ENCODE measurements at places on chromosomes 5 and 9.

- no peak for DNase-seq
Observed at GRCh38 chr9:130498298-130498917, 53.6 kb downstream of the ASS1 start.

GRCh38 chr9:72362118-72362531, 2.9 kb downstream of the ZFAND5 start:
- DNase-seq, result no peak

DNA sequence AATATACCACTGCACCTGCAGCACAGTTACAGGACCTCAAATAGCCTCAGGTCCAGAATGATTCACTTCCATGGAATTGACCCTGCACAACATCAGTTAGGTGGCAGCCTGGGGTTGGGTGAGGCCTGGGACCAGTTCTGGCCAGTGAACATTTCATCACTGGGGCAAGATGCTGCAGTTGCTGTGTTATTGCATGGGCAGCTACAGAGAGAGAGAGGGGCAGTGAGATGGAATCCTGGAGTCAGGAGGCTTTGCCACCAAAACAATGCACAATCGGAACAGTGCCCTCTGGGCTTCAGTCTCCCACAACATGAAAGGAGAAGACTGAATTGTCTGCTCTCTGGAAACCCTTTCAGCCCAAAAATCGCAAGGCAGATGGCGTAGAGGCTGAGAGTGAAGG, 51.8 kb downstream of the SH3TC2 start:
- DNase-seq, result no peak

DNA sequence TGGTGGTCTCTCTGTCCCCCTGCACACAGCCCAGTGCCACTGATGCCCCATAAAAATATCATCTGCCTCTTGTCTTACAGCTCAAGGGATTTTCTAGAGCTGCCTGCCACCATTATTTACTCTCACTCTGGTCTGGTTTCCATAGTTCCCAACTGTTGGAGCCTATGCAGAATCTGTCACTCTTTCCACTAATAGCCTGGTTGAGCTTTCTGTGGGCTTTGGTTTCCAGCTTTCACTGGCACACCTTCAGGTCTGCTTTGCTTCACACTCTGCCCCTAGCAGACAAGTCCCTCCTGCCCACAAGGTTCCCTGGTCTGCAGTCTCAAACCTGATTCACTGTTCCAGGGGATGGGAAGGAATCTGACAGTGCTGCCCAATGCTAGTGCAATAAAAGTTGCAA, 103.0 kb upstream of the FTMT start:
- no peak for DNase-seq

DNA sequence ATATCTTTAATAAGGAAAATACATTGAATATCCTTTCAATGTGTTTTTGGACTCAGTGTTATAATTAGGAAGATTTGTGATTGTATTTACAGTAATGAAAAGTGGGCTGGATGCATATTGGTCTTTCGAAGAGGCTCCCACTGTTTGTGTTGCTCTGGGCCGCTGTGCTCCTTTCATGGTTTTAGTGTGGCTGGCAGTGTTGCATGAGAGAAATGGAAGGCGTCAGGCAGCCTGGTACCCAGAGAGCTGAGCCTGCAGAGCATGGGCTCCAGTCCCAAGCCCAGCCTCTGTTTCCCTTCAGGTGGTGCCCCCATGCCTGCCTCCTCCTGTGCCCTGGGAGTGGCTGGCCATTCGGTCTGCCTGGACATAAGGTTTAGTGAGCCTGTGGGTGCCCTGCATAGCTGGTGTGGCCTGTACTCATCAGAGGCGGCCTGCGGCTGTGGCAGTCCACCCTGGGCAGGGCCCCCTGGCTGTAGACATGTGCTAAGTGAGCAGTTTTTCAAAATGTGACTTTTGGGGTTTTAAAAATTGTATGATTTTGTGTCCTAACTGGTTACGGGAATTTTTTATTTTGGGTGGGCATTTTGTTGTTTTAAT, 27.4 kb upstream of the FAM120AOS start:
- DNase-seq, result no peak

DNA sequence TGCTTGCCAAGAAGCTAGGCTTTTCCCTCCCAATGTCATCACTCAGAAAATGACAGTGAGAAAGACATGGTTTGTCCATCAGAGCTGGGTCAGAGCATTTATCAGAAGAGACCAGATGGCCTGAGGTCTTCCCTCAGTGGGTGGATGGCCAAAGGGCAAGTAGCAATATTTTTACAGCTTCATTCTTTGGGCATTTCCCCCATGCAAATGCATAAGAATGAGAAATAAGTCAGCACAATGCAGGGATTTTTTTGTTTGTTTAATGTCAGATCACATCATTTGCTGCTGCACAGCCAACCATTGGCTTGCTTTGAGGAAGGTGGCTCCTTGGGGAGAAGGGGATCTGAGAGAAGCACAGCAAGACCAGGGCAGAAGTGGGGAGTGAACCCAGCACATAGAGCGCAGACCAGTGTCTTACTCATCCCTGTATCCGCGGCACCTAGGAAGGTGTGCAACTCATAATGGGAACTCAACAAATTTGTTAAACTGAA, 209.6 kb downstream of the SEMA6A start:
- DNase-seq, result no peak

DNA sequence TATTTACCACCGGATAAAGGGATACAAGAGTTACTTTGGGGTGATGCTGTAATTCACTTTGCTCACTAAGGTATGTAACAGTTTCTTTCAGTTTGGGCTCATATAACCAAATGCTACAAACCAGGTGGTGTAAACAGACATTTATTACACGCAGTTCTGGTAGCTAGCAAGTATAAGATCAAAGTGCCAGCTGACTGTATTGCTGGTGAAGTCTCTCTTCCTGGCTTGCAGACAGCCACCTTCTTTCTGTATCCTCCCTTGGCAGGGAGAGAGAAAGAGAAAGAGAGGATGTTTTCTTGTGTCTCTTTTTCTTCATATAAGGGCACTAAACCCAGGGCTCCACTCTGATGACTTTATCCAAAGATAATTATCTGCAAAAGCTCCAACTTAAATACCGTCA, 552.5 kb upstream of the FTMT start:
- no peak for DNase-seq

GRCh38 chr9:12696931-12697622, 3.9 kb downstream of the TYRP1 start:
- DNase-seq, result no peak

- no peak for DNase-seq
Observed at GRCh38 chr9:83362341-83362995, 175.7 kb downstream of the FRMD3 start.

DNA sequence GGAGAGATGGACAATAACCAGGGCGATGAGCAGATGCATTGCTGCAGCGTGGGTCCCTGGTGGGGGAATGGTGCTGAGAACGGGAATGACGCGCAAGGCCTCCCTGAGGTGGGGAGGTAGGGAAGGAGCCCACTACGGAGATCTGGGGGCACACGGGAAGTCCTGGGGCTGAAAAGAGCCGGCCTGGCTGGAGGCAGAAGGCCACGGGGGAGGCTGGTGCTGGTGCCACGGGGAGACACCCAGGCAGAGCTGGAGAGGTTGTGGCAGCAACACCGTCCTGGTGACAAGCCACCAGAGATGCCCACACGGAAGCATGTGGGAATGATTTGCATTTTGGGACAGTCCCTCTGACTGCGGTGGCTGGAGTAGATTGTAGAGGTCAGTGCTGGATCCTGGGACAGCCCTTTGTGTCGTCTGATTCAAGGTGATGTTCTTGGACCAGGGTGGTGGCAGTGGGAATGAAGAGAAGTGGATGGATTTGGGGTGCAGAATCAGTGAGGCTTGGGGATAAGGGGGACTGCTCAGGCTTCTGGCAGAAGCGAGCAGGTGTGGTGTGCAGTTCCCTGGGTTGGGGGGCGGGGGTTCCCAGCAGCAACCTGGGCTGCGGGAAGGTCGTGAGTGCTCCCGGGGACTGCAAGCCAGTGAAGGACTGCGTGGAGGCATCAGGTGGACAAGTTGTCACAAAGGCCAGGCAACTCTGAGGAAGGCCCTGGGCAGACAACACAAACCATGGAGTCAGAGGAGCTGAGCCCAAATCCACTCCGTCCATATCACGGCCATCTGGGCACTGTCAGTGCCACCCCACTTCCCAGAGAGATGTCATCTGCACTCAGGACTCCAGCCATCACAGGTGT, 25.2 kb upstream of the CNOT6 start:
- DNase-seq, result no peak

- DNase-seq, result no peak
Observed at GRCh38 chr5:136202469-136203205, 9.7 kb upstream of the SMIM32 start.

- DNase-seq, result no peak
Observed at GRCh38 chr9:35385042-35385441, 104.9 kb upstream of the RUSC2 start.

GRCh38 chr5:132439521-132440089, 51.0 kb downstream of the IRF1 start:
- DNase-seq, result no peak

DNA sequence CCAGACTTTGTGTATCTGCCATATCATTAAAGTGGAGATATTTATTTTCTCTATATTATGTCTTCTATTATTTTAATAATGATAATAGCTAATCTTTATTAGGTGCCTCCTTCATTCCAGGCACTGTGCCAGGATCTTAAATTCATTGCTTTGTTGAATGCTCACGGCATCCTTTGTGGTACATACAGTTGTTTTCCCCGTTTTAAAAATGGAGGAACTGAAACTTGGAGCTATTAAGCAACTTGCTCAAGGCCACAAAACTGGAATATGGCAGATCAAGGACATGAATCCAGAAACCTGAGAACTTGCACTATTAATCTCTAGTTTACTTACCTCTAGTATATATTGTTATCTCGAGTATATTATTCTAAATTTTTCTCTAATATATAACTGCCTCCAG, 41.5 kb upstream of the PPP3R2 start:
- DNase-seq, result no peak

DNA sequence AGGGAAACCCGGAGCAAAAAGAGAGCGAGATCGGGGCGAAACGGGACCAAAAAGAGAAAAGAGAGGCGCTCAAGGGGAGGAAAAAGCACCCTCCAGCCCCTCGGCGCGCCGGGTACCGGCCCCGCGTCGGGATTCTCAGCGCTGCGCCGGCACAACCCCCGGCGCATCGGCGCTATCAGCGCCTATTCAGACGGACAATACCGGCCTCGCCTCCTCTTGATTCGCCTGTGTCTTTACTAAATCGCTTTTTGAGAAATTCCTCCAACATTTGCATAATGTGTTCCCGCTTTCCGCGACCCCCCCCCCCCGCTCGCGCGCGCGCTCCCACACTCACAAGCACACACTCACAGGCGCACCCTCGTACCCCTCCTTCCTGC, 578 bp downstream of the LHX6 start:
- no peak for DNase-seq

DNA sequence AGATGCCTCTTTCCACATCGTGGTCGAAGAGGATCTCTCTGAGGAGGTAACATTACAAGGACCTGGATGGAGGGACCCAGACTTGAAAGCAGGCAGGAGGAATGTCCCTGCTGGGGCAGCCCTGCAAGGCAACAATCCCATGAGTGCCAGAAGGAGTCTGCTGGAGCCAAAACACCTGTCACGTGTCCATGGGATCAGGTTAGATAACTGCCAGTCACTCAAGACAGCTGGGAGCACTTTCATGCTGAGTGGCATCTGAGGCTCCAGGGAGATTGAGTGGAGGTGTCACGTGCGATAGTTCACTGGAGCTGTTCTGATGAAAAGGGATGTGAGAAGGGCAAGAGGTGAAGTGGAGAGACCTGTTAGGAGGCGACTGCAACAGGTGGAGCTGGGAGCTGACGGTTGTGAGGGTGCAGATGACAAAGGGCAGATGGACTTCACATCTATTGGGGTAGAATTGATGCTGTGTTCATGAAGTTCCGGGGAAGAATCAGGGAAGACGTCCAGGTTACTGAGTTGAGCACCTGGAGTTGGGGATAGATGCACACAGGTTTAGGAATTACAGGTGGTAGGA, 68.4 kb downstream of the ICE1 start:
- DNase-seq, result no peak

GRCh38 chr9:116978155-116978554, 291.1 kb downstream of the TRIM32 start:
- DNase-seq, result no peak

- no peak for DNase-seq
Observed at GRCh38 chr5:37121465-37121864, 127.7 kb downstream of the CPLANE1 start.

DNA sequence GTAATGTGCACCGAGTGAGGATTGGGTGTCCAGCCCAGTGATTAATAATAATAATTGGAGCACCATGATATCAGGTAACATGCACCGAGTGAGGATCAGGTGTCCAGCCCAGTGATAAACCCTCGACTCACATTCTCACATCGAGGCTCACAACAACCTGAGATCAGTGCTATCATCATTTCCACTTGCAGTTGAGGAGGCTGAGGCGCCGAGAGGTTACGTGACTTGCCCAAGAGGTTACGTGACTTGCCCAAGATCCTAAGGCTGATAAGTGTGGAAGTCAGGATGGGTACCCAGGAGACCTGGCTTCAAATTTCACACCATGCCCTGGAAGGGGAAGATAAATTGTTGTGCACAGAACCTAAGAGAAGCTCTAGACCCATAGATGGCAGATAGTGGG, 189.4 kb downstream of the MED10 start:
- DNase-seq, result no peak

GRCh38 chr9:129280623-129281271, 102.7 kb upstream of the IER5L start:
- DNase-seq, result no peak

GRCh38 chr9:22457448-22457847, 10.8 kb downstream of the DMRTA1 start:
- DNase-seq, result no peak

All from stimulated activated CD8-positive, alpha-beta memory T cell treated with anti-CD3 and anti-CD28 coated beads, Interleukin-7, amount 100 ng/mL, for 4 hours (primary cell).